ENCODE measurements at places on chromosomes 1 and 21.
A peak's percentile ranks its signal among the peaks of the same experiment; 100 is the strongest.

DNA sequence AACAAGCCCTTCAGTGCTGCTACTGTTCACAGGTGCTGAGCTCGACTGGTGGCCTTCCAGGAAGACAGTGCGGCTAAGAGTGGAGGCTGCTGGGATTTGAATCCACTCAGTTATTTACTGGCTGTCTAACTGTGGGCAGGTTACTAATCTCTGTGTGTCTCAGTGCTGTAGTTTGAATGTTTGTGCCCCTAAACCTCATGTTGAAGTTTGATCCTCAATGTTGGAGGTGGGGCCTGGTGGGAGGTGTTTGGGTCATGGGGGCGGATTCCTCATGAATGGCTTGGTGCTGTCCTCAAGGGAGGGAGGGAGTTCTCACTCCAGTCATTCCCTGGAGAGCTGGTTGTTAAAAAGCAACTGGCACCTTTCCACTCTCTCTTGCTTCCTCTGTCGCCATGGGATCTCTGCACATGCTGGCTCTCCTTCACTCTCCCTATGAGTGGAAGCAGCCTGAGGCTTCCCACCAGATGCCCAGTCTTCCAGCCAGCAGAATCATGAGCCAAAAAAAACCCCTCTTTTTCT lies 334.8 kb downstream of the RPS6KC1 start:
- DNase-seq, result no peak

DNA sequence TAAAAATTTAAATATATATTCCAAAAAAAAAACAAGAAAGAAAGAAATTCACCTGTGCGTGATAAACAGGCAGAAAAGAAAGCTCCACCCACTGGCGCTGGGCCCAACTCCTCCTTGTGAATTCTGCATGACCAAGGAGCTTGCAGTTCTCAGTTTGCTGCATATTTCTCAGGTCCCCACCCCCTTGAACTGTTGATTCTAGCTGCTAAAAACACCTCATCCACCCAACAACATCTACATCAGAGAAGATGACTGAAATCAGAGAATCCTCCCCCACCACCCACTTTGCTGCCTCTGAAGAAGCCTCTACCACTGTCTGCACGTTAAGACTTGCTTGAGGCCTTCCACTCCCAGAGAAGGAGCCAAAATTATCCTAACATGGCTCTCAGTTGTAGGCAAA lies 104.8 kb downstream of the RGS2 start:
- no peak for DNase-seq

- peak; percentile 34 for DNase-seq
Observed at GRCh38 chr1:205229399-205229871, 1.7 kb downstream of the TMCC2 start.

DNA sequence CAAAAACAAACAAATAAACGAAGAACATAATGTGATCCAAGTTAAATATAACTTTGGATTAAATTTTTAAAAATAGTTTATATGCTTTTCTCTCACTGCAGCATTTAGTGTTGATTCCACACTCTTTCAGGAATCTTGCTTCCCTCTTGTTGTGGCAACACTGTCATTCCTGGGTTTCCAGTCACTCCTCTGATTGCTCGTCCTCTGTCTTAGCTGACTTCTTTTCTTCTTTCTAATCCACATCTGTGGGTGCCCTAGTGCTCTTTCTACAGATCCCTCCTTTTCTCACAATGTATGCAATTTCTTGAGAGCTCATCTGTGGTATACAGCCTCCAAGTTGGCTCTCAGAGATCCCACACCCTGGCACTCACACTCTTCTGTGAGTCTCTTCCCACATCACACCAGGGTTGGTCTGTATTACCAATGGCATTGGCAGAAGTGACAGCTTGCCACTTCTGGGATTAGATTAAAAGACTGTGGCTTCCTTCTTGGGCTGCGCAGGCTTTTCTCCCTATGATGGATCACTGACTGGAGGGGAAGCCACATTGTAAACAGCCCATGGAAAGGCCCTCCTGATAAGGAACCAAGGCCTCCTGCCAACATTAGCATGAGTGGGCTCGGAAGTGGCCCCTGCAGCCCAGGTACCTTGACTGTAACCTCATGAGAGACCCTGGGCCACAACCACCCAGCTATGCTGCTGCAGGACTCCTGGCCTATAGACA lies 11.5 kb upstream of the MYOC start:
- DNase-seq, result no peak

- DNase-seq, result no peak
Observed at GRCh38 chr1:119387858-119388257, 19.3 kb downstream of the HAO2 start.

DNA sequence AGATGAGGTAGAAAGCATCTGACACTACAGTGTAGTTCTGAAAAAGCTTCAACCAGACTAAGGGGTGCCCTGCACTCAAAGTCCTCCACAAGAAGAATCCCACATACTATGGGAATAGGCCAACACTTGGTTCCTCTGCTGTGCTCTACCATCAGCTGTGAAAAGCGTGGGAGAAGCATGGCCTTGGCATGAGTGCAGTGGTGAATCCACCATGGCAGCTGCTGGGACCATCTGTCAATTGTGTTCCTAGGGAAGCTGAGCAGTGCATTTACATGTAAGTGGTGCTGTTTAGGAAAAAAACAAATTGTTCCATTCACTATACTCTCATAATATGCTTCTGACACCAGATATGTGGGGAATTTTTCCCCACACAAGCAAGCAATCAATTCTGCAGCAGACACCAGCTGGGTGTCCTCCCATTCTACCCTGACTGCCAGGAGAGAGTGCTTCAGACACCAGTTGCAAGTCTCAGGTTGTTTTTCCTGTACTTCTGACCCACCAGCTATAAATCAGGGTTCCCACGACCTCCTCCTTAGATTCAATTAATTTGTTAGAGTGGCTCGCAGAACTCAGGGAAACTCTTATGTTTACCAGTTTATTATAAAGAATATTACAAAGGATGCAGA lies 230.8 kb upstream of the CHRM3 start:
- DNase-seq, result no peak

DNA sequence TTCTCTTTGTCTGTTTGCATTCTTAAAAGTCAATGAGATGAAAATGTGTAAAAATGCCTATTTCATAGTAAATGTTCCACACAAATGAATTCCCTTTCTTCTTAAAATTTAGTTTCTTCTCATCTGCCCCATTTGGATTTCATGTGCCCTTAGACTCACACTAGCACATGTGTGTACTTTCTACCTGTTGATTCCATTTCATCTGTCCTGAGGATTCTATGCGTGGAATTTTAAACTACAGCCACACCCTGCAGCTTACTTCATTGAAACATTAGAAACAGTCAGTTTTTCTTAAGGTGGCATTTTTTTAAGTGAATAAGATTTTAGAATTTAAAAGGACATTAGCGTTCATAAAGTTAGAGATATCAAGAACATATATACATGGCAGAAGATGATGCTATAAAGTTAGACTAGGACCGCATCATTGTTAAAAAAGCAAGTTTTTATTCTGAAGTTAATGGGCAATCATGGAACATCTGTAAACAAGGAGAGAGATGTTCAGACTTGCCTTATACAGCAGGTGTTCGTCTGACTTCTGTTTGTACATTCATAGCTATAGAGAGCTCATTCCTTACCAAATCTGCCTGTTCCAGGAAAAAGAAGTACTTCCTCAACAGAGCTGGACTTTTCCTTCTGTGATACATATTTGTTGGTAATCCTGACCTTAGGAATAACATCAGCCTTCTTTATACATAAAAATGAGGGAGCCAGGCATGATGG lies 3.9 kb upstream of the TUT4 start:
- no peak for DNase-seq

DNA sequence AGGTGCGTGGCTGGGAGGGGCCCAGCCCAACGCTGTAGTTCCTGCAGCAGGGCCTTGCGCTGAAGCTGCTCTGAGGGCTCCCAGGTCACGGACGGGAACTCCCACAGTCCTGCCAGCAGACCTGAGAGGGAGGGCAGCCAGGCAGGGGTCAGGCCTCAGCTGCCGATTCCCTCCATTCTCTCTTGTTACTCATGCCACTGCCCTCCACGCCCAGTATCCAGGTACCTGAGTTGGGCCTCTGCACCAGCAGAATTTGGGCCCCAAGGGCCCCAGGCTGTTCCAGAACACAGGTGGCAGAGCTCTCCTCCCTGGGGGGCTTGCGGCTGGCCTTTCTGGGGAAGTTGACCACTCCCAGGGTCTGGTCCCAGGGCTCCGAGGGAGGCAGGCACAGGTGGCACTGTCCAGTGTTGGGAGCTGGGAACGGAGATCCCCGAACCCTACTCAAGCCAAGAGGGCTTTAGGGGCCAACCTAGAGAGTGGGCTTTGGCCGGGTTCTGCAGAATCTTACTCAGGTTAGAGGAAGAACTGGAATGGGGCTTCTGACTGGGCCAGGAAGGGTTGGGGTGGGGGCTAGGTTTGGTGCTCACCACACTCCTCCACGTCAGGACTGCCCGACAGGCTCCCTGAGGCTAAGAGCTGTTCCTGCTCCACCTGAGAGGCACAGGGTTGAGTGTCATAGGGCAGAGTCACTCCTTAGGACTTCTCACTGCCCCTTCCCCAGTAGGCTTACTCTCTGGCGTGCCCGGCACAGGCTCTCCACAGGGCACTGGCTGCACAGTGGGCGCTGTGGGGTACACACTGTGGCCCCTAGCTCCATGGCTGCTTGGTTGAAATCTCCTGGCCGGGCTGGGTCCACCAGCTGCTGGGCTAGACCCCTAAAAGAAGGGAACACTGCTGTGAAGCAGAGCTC lies 5.0 kb downstream of the HPDL start:
- DNase-seq, result no peak

DNA sequence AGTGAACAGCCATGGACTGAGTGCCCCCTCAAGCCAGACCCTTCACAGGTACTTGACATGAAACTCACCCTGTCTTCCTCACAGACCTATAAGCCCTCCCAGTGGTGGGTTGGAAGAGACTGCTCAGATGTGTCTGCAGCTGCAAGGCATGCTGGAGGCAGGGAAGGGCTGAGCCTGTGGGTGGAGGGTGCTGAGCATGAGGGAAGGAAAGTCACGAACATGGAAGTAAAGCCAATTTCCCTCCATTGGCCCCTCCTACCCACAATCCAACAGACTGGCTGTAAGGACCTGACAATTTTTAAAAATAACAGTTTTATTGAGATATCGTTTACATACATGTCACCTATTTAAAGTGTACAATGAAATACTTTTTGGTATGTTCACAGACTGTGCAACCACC lies 44.1 kb downstream of the RCSD1 start:
- DNase-seq, result no peak

DNA sequence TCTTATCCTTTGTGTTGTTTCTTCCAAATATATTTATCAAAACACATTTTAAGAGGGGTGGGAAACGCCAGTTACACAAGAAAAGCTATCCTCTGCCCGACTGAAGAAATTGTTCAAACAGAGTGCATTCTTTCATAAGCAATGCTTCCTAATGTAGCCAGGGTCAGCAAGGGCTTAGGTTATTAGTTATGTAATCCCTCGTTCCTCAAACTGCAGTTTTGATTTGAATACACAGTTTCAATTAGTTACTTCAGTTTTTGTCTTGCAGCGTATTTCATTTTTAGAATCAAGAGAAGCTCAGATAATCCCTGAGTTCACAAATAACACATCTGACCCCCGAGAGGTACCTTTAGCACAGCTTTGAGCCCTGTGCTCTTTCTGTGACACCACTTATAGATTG lies 141.7 kb upstream of the NRIP1 start:
- no peak for DNase-seq

DNA sequence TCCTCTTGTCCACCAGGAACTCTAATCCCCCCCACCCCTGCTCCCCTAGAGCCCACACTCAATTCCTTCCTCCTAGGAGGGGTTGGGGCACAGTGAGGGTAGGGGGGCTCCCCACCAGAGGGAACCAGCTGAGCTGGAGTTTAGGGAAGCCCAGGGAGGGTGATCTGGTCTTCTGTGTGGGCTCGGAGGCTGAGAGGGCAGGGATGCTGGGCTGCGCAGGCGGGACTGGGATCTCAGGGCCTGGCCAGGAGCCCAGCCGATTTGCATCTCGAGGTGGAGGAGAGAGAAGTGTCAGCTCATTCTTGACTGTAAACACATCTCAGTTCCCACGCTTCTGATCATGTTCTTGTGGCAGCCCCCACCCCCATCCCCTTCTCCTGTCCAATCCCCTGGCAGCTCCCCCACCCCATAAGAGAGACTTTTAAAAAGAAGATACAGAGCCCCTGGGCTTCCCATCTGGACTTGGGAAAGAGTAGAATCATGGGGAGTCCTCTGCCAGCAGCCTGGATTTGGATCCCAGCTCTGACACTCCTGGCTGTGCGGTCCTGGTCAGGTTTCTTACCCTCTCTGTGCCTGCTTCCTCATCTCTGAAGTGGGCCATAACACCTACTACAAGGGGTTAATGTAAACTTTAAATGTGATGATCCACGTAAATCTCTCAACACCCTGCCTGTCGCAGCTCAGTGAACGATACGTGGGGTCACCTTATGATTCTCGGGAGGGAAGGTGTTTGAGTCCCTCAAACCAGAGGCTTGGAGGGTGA lies 6.6 kb downstream of the PEAR1 start:
- no peak for DNase-seq

DNA sequence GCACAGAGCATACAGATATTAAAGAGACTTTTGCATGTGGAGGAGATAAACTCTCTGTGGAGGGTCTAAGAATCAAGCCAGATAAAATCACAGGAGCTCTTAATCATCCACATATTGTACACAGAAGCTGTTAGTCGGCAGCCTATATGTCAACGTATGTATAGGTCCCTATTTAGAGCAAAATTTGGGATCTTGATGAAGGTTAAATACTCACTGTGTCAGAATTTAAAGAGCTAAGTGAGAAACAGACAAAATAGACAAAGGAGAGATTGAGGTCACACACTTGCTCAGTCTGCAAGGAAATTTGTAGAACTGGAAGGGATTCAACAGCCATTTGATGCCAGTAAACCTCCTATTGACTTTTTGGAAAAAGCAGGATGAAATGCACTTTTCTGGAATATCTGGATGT lies 4.1 kb upstream of the IRF2BP2 start:
- DNase-seq, result no peak

Data from stimulated activated CD8-positive, alpha-beta memory T cell treated with anti-CD3 and anti-CD28 coated beads, Interleukin-2, amount 100 ng/mL, for 1 hour (primary cell).